ENCODE measurements at places on chromosomes 5 and 9. TPM values are rescaled to one million over a fixed set of nuclear protein-coding genes. Genes with fewer than 3 reads are reported as not detected.

DNA sequence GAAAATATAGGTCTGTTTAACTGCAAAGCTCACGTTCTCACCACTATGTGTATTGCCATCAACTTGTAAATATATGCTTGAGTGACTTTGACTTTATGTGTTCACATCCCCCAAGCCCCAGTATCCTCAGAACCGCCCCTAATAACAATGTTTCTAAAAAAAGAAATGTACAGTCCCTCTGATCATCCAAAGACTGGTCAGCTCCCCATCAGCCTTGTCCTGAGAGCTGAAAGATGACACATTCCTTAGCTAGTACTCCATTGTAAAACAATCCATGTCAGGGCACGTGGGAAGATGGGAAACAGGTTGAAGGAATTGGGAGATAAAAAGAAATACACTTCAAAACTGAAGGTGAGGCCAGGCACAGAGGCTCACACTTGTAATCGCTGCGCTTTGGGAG lies 279.4 kb upstream of the WWC1 start:
- no peaks in the 10 kb centered on the region for H3K36me3 ChIP-seq
- no peak for DNase-seq
- no peak overlapping the region for H3K27ac ChIP-seq
- no peak overlapping the region for H3K4me3 ChIP-seq

DNA sequence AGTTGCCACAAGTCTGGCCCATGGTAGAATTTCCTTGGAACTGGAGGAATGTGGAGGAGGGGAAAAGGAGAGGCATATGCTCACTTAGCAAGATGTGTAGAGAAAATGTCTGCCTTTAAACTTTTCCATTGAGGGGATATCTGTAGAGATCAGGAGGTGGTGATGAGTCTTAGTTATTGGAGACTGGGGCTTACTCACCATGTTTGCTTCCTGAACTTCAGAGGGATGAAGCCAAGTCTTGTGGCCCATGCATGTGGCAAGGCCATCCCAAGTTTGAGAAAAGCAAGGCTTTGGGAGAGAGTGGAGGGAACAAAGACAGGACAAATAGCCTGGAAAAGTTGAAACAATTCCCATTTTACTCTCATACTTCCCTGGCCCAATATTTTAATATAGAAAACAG lies 124.5 kb downstream of the GDNF start:
- H3K4me3 ChIP-seq = no peak overlapping the region
- H3K27ac ChIP-seq = no peak overlapping the region
- H3K36me3 ChIP-seq = no peaks in the 10 kb centered on the region
- H3K27me3 ChIP-seq = no peaks in the 10 kb centered on the region
- DNase-seq = no peak
- peaks cover 10% of the 10 kb centered on the region for H3K4me1 ChIP-seq

- H3K27me3 ChIP-seq = no peaks in the 10 kb centered on the region
- no peak overlapping the region for H3K27ac ChIP-seq
- DNase-seq = no peak
- no peaks in the 10 kb centered on the region for H3K4me1 ChIP-seq
- H3K4me3 ChIP-seq = no peak overlapping the region
Measured at GRCh38 chr5:39315995-39316394, 48.3 kb downstream of the C9 start.

- no peak for DNase-seq
- no peak overlapping the region for H3K27ac ChIP-seq
- H3K36me3 ChIP-seq = no peaks in the 10 kb centered on the region
- H3K4me3 ChIP-seq = no peak overlapping the region
- no peaks in the 10 kb centered on the region for H3K27me3 ChIP-seq
- H3K4me1 ChIP-seq = no peaks in the 10 kb centered on the region
Measured at GRCh38 chr9:129581505-129582189, 39.3 kb downstream of the C9orf50 start.

DNA sequence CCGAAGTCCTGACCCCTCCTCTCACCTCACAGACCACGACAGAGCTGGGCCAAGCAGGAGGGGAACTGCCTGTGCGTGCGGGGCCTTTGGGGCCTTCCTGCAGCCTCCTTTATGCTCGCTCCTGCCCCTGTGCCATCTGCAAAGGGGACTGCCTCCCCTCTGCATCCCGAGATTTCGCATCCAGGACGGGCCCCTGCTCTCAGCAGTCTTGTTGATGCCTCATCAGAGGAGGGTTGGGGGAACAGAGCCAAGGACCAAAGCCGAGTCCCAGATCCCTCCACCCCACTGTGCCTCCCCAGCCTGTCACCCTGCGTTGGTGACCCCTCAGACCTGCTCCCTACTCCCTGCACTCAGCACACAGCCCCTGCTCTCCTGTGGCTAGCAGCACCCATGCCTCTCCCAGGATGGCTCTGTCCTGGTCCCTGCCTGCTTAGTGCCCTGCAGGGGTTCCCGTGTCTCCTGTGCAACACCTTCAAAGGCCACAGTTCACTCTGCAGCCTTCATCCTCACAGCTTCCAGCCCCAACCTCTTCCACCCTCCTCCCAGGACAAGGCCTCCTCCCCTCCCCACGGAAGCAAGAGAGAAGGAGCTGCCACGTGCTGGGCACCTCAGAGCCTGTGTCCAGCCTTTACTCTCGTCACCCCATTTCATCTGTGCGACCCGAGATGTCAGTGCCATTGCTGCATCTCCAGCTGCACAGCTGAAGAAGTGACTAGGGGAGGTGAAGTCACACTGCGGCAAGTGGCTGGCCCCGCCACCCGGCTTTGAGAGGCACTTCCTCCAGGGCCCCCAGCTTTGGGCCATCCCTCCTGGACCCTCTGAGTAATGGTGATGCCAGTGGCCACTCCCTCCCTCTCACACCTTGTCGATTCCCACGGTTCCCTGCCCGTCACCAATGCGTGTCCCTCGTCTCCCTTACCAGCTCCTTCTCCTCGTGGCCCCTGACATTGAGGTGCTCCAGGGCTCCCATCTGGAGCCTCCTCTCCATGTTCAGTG lies 62.6 kb upstream of the LRRTM2 start:
- H3K4me1 ChIP-seq = peaks cover 10% of the 10 kb centered on the region
- DNase-seq = no peak
- no peak overlapping the region for H3K4me3 ChIP-seq

DNA sequence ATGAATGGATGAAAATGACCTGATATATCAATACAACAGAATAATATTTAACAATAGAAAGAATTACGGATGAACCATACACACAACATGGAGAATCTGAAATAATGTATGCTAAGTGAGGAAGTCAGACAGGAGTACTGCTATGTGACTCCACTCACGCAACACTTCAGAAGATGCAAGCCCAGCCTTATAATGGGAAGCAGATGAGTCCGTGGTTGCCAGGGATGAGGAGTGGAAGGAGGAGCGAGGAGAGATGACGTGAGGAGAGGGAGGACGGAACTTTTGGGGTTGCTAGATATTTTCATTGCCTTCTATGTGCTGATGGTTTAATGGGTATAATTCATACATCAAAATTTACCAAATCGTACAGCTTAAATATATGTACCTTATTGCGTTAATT lies 55.4 kb upstream of the ERCC6L2 start:
- H3K4me3 ChIP-seq = no peak overlapping the region
- no peak for DNase-seq
- H3K36me3 ChIP-seq = no peaks in the 10 kb centered on the region
- no peaks in the 10 kb centered on the region for H3K4me1 ChIP-seq
- no peaks in the 10 kb centered on the region for H3K27me3 ChIP-seq

- H3K4me3 ChIP-seq = no peak overlapping the region
- peaks cover 67% of the 10 kb centered on the region for H3K4me1 ChIP-seq
Measured at GRCh38 chr9:27542508-27542907, 12.9 kb upstream of the MOB3B start.

DNA sequence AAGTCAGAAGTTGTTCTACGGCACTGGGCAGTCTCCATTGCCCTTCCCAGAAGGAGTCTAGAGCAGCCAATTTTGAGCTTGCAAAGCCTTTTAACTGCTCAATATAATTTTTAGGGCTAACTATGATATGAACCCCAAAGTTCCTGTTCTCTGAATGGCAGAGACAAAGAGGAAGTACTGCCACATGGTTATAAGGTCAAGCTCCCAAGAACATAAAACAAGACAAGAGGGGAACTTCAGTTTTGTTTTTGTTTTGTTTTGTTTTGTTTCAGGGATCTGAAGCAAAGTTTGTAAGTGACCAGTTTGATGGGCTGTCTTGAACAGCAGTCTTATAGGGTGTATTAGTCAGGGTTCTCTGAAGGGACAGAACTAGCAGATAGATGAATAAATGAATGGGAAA lies 11.9 kb upstream of the SMC2 start:
- DNase-seq = no peak
- no peaks in the 10 kb centered on the region for H3K27me3 ChIP-seq
- no peaks in the 10 kb centered on the region for H3K36me3 ChIP-seq
- no peaks in the 10 kb centered on the region for H3K4me1 ChIP-seq
- H3K27ac ChIP-seq = no peak overlapping the region

The DIRAS2 gene
- total RNA-seq = not detected

The CNTFR gene
- 19.7 TPM for total RNA-seq

All from gastrocnemius medialis (tissue), 4 donors.